ENCODE measurements at places on chromosomes 16 and 17.

DNA sequence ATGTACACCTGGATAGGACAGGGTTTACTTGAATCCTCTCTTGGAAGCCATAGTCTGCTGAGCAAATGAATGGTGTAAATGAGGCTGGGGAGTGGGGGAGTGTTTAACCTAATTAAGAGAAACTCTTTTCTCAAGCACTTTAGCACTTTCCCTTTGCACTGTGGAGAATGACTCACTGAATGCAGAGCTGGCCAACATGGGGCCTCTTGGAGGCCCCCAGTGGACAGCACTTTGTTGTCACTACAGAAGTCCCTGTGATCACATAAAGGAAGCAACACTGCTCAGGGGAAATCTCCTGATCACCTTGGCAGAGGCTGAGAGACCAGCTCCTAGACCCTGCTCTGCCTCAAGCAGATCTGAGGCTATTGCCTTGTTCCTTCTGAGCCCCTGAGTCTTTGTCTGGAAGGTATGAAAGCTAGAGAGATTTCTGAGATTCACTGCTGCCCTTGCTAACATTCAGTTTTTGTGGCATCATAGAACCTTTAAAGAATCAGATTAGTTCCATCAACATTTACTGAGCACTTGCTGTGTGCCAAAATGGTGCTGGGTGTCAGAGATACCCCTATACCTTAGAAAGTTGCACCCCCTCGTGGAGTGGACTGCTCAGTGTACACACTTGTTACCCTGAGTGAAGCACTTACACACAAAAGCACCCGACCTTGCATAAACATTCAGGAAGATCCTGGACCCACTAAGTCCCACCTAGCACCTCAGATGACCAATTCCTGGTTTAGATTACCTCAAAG lies 230.1 kb upstream of the CCL2 start:
- no peak for DNase-seq

DNA sequence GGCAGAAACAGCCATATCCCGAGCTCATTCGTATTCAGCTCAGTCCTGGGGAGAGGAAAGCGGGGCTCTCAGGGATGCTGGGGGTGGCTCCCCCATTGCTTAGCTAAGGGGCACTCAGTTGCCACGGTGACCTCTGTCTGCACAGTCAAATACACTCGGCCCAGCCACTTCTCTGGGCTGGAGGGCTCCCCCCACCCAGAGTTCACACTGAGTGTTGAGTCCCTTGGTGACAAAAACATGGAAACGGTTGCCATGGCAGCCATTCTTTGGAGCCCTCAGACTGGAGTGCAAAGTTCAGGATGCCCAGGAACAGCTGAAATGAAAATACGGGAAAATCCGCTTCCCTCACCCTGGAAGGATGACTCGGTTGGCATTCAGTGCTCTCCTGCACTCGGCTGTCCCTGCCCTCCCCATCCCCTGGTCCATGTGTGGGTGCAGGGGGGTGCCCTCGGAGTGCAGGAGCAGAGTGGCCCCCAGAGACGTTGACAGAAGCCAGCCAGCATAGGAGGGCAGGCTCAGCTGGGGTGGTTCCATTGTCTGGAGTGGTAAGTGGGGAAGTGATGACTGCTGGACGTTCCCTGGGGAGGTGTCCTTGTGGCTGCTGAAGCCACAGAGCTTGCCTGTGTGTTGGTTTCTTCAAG lies 216.5 kb downstream of the NTN1 start:
- no peak for DNase-seq

DNA sequence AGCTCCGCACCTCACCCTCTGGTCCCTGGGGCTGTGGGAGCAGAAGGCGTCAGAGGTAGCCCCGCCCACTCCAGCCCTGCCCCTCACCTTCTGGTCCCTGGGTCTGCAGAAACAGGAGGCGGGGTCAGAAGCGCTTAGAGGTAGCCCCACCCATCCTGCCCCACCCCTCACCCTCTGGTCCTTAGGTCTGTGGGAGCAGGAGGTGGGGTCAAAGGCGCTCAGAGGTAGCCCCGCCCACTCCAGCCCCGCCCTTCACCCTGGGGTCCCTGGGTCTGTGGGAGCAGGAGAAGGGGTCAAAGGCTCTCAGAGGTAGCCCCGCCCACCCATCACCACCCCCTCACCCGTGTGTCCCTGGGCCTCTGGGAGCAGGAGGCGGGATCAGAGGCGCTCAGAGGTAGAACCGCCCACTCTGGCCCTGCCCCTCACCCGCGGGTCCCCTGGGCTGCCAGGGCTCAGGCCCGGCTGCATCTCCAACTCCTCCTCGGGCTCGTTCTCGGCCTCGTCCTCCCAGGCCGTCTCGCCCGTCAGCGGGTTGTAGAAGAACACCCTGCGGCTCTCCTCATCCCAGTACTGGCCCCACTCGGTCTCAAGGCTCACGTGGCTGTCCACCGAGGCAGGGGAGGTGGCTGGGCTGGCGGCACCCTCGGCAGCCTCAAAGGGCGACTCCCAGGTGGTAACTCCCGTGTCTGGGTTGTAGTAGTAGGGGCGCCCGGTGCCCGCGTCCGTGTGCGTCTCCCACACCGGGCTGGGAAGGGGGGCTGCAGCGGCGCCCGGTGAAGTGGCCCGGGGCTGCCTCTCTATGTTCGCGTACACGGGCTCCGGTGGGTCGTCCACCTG lies 27.2 kb downstream of the ARHGAP27 start:
- no peak for DNase-seq

- DNase-seq = no peak
Measured at GRCh38 chr16:83059237-83059636, 432.5 kb downstream of the CDH13 start.

- DNase-seq = peak; percentile 76
Measured at GRCh38 chr16:82626791-82627261, at the start of gene CDH13. Gene CDH13, plus strand, starts transcription at chr16:82626969.

DNA sequence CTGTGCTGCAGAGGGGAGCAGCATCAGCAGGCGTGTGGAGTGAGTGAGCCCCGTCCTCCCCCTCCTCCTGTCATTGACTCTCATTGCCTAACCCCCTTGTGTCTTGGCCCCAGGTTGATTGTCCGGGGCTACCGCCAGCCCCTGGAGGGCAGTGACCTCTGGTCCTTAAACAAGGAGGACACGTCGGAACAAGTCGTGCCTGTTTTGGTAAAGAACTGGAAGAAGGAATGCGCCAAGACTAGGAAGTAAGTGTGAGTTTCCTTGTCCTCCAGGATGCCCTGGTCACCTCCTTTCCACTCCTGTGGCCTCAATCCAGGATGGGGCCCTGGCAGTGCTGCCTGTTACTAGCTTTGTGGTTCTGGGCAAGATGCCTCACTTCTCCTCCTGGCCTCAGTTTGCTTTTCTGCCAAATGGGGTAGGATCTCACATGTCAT lies 87.0 kb downstream of the ABCC1 start:
- DNase-seq = no peak

DNA sequence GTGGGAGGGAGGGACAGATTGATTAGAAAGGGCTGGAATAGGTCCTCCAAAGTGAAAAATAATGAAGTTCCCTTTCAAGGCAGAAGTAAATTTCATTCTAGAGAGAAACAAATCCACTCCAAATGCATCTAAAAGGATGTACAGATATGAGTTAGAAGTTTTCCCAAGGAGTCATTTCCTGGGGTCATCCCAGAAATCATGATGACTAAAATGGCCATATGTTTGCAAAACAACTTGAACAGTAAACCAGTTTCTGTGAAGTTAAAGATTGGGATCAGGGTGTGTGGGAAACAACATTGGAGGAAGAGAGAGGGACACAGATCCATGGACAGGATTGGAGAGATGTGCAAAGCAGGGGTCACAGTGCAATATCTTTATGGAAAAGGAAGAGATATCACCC lies 32.5 kb upstream of the ARHGAP44 start:
- no peak for DNase-seq

- no peak for DNase-seq
Measured at GRCh38 chr17:83036666-83037065, 42.7 kb upstream of the METRNL start.

DNA sequence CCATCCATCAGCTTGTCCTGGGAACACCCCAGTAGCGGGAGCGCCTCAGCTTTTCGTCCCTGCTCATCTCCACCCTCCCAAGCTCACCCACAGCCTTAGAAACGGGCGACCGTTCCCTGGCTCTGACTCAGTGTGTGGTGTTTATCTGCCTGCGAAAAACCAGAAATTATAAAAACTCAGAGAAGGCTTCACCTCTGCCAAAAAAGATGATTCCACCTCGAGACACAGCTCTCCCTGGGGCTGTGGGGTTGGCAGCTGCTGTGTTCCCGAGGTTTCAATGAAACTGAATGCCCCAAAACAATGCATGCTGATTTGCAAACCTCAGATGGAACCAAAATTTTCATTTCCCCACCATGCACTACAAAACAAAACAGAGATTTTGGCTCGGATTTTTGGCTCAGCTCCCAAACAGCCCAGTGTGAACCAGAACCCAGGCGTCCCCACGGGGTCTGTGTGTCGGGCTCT lies 62.4 kb upstream of the MED9 start:
- no peak for DNase-seq

DNA sequence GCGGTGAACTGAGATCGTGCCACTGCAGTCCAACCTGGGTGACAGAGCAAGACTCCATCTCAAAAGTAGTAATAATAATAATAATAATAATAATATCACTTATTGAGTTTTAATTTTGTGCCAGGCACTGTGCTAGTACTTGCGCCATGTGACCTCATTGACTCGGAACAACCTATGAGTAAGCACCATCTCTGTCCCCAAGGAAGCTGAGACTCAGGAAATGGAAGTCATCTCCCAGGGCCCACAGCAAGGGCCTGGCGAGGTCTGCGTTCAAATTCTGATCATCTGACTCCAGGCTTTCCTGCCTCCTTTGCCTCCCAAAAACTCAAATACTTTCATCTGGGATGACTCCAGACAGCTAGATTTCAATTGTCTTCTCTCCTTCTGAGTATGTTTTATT lies 162.9 kb downstream of the SEC14L1 start:
- DNase-seq = no peak

- no peak for DNase-seq
Measured at GRCh38 chr16:11050536-11050935, 106.2 kb downstream of the CLEC16A start.

- DNase-seq = no peak
Measured at GRCh38 chr17:62860962-62861873, 53.1 kb upstream of the MARCHF10 start.

GRCh38 chr17:61476476-61477203 lies 24.4 kb downstream of the TBX4 start:
- no peak for DNase-seq

DNA sequence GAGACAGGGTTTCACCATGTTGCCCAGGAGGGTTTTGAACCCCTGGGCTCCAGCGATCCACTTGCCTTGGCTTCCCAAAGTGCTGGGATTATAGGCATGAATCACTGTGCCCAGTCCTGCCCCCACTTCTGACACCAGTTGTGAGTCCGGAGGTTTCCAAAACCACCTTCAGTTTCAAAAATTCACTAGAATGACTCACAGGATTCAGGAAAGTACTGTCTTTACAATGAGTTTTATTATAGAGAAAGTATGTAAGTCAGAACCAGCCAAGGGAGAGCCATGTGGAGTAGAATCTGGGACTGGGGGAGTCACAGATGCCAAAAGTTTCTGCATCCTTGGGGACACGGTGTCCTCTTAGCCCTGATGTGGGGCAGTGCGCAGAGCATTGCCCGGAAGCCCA lies 55.1 kb downstream of the PLD6 start:
- no peak for DNase-seq

DNA sequence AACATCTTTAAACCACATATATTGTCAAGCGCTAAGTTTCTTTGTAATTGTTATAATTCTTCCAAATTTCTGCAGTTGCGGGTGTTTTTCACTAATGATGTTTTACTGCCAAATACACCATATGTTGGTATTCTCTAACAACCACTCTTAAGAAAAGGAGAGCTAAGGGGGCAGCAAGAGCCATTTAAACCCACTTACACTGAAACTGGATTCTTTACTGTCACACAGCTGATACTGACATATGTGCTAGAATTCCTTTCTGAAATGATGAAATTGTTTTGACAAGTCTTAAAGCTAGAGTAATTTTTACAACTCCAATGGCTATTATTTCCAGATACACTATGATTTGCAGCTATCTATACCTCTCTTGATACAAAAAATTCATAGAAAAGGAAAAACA lies 483.1 kb downstream of the CDH11 start:
- DNase-seq = no peak

DNA sequence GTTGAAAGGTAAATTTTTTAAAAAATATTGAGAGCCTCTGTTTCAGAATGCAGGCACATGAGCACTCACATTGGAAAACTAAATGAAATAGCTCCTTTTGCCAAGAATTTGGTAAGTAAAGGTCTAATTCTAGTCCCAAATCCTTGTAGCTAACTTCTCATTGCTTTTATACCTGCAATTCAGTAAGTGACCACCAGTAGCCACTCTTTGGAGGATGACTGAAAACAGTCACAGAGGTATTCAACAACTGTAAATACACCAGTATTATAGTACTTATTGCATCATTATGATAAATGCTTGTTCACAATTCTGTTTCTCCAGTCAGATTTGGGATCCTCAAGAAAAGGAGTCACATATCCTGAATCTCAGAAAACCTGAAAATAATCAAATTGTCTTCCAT lies 562.4 kb upstream of the CDH11 start:
- no peak for DNase-seq

GRCh38 chr16:13896543-13897182 lies 23.3 kb upstream of the ERCC4 start:
- DNase-seq = no peak

Data from dorsolateral prefrontal cortex (tissue), 122 donors.